MM.1S (cell line): ENCODE measurements at places on chromosomes 13 and 19.

GRCh38 chr13:100399455-100399854 lies 189.1 kb downstream of the GGACT start:
- H3K4me3 ChIP-seq, result no peak overlapping the region
- H3K36me3 ChIP-seq, result no peaks in the 10 kb centered on the region
- H3K27ac ChIP-seq, result no peak overlapping the region
- DNase-seq, result no peak

DNA sequence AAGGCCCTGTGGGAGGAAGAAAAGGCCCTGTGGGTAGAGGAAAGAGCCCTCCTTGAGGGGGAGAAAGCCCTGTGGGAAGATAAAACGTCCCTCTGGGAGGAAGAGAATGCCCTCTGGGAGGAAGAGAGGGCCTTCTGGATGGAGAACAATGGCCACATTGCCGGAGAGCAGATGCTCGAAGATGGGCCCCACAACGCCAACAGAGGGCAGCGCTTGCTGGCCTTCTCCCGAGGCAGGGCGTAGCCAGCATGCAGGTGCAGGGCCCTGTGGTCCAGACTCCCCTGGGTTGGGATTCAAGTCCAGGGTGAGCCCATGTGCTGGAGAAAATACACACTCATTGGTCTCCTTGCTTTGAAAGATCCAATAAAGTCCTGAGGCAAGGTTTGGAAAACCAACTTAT lies 4.1 kb downstream of the CCDC70 start:
- no peak overlapping the region for H3K4me3 ChIP-seq
- no peaks in the 10 kb centered on the region for H3K27me3 ChIP-seq
- H3K36me3 ChIP-seq, result no peaks in the 10 kb centered on the region
- no peaks in the 10 kb centered on the region for H3K4me1 ChIP-seq
- no peak overlapping the region for H3K27ac ChIP-seq
- no peak for DNase-seq

DNA sequence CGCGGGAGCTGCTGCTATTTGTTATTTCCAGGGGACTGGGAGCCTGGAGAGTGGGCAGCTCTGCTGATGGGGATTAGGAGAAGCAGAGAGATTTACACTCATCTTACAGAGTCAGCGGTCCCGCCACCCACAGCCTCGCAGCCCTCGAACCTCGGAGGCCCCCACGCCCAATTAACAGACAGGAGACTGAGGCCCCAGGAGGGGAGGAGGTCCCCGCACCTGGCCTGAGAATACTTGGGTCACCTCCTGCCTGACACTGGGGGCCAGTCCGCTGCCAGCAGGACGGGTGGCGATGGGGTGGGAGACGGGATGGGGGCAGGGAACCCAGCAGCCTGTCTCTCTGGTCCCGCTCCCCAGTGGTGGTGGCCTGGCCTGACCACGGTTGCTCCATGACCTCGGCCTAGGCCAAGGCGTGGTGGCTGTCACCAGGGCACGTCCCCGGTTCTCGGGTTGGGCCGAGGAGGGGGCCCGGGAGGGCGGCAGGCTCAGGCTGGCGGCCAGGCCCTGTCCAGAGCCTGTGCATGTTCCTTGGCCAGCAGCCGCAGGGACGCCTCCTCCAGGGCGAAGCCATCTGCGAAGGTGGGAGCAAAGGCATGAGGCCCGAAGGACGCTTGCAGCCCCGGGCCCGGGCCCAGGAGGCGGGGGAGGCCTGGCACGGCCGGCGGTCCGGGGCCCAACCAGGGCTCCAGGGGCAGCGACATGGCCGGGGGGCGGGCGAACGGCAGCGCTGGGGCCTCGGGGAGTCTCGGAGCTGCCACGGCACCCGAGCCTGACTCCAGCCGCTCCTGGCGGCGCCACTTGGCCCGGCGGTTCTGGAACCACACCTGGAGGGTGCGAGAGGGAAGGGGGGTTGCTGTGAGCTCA lies 1.7 kb downstream of the RAX2 start:
- H3K27me3 ChIP-seq, result peaks cover 17% of the 10 kb centered on the region
- H3K4me1 ChIP-seq, result no peaks in the 10 kb centered on the region
- H3K4me3 ChIP-seq, result no peak overlapping the region
- no peaks in the 10 kb centered on the region for H3K36me3 ChIP-seq
- no peak overlapping the region for H3K27ac ChIP-seq

DNA sequence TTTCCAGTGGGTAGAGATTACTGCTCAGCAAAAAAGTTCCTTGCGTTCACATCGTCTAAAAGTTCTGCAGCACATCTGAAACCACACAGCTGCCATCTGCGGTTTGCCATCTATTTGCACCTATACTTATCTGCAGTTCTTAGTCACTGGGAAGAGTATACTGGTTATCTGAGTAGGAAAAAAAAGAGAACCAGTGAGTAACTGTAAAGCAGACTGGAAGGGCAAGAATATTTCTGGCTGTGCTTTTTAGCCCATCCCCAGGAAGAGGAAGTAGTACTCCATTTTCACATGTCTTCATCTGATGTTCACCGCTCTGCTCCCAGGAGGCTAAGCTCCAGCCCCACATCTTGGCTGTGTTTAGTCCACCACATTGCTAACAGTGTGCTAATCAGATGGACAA lies 35.6 kb downstream of the EFNB2 start:
- H3K27ac ChIP-seq, result no peak overlapping the region
- no peaks in the 10 kb centered on the region for H3K27me3 ChIP-seq
- no peak overlapping the region for H3K4me3 ChIP-seq
- no peaks in the 10 kb centered on the region for H3K36me3 ChIP-seq
- no peaks in the 10 kb centered on the region for H3K4me1 ChIP-seq
